ENCODE measurements at places on chromosomes 11 and 22.

DNA sequence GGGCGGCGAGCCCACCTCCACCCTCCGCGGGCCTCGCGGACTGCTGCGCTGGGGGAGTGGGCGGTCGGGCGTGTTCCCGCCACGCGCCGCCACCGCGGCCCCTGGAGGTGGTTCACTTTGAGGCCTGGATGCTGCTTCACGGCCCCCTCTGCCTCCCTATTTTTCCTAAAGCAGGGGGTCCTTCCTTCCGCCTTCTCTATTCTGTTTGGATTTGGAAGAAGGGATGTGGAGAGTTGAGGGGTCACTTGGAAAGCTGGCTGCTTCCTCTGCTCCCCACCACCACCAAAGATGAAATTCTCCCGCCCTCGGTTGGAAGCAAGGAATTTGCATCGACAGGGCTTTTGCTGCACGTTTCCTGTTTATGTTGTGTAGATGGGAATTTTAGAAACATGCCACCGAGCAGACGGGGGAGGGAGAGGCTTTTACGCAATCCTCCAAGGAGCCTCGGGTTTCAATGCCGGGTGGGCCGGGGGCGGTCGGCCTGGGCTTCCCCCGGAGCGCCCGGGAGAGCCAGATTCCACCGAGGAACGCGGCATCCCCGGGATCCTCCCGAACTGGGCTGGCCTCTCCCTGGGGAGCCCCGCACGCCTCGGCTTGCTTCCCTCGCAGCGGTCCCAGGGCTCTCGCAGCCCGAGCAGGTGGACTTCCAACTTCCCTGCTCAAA is 403 bp upstream of the SBF2 start:
- no peak for DNase-seq

DNA sequence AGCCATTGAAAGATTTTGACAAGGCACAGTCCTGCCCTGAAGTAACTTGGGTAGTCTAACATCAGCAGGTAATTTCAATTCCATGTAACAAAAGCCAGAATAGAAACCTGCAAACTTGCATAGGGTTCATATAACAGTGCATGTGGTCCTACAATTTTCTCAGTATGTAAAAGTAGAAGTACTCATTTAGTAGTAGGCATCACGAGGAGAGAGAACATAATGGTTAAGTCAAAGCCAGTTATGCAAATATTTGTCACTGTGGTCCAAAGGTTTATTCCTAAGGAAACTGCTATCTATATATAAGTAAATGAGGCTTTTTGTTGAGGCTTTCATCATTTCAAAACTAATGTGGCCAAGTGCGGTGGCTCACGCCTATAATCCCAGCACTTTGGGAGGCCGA is 10.1 kb downstream of the ATP5MG start:
- DNase-seq = no peak

GRCh38 chr11:76410851-76411357 is 29.8 kb downstream of the GVQW3 start:
- no peak for DNase-seq

DNA sequence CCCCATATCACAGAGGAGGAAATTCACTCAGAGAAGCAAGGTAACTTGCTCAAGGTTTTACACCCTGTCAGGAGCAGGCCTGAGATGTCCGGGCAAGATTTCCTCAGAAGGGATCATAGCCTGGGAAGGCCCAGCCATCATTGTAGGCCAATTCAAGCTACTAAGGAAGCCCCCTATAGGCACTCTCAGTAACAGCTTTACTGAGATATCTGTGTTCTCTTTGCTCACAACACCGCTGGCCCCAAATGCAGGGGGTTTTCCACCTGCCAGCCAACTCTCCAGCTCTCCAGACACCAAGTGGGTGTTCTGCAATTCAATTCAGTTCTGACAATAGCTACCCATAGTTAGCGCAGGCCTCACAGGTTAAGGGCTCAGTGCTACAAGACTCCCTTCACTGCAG is 84.0 kb downstream of the SLC36A4 start:
- no peak for DNase-seq

GRCh38 chr22:28237112-28237511 is 318.1 kb upstream of the PITPNB start:
- DNase-seq = no peak

- DNase-seq = no peak
These were observed 99.8 kb downstream of the MORC2 start for GRCh38 chr22:30868663-30869385.

- no peak for DNase-seq
These were observed 25.5 kb downstream of the DKK3 start for GRCh38 chr11:11982975-11983374.

DNA sequence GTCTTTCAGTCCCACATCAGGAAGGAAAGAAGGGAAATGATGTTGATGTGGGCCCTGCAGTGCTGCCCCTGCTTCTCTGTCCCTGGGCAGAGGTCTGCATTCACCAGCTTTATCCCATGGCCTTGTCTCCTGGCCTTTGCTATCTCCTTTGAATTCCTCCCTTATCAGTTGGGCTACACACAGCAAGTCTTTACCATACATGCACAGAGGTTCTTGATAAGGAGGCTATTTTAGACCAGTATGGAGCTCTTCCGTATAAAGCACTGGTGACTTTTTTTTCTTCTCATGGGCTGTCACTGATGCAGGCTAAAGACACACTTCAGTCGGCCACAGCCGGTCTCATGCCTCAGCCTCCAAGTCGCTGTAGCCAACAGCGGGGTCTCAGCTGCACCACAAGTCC is 20.2 kb downstream of the MYO18B start:
- no peak for DNase-seq

GRCh38 chr22:49619301-49619700 is 208.4 kb downstream of the BRD1 start:
- DNase-seq = no peak

GRCh38 chr11:27443746-27444507 is 28.7 kb downstream of the LGR4 start:
- no peak for DNase-seq

DNA sequence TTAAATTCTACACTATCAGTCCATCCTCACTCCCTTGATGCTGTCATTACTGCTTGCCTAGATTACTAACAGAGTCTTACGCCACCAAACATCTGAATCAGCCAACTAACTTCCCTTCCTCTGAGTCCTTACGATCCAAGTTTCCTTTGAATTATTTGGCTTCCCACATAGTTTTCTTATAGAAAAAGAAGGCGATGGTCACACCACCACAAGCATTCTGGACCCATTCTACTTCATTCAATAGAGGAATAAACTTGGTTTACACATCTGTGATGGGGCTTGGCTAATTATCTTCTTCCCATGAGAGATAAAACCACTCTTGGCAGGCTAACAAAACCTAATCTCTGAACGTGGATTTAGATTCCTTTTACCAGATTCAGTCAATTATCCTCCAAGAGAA is 35.0 kb downstream of the INTS4 start:
- no peak for DNase-seq

DNA sequence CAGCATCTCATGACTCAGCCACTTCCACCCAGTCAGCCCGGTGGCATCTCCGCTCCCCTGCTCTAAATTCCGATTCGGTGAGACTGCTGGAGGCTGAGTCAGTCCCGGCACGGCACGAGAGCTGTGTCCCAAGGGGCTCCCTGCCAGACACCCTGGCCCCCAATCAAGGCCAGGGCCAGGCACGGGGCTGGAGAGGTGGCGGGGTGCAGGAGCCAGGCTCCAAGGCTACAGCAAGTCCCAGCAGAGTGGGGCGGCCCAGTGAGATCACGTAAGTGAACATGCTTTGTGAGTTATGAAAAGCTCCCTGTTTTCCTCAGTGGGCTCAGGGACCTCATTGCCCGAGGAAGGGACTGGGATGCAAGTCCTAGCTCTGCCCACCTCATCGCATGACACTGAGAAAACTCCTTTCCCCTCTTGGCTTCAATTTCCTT is 3.0 kb downstream of the C11orf68 start:
- no peak for DNase-seq

GRCh38 chr22:19446603-19447329 is 745 bp downstream of the C22orf39 start:
- no peak for DNase-seq

- no peak for DNase-seq
These were observed 23.2 kb downstream of the SYT13 start for GRCh38 chr11:45262900-45263299.

DNA sequence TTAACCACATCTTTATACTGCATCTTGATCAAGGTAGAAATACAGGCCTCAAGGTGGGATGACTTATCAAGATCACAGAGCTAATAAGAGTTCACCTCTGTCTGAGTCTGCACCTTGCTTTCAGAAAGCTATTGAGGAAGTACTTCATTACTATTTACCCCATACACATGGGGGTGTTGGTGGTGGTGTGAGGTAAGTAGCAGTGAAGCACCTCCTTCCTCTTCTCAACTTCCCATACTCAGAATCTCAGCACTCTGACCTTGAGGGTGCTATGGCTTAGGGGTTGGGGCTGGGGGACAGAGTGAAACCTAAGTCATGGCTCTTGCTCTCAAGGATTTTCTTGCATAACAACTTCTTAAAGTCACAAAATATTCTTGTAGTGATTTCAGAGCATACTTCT is 56.9 kb downstream of the ME3 start:
- DNase-seq = no peak

DNA sequence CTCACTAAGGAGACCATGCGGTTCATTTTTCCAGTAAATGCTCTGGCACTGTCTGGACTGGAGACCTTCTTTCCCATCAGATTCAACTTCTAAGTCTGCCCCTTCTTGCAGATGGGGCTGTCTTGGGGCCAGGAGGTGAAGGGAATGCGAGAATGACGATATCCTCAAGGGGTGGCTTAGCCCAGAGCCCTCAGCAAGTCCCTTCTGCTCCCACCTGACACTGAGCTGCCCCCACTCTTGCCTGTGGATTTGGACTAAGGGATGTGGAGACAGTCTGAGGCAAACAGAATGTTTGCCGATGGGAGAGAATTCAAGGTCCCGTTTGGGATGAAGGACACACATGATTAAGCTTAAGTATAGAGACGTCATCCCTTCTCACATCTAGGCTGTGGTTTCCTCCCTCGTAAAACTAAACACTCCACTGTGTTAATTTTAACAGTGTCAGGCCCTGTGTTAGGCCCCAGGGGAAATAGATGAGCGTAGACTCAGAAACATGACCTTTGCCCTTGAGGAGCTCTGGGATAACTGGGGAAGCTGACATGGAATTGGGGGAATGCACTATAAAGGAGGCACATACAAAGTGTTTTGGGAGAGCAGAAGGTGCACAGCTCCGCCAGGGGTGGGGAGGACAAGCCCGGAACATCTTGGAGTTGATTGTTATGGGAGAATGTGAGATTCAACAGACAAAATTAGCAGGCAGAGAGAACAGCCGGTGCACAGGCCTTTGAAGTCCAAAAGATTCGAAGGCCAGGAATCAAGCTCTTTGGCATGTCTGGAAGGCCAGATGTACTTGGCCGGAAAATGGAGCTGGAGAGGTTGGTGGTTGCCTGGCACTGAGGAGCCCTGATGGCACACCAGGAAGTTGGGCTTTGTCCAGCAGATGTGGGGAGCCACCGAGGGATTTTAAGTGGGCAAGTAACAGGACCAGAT is 71.6 kb downstream of the ST3GAL4 start:
- DNase-seq = no peak

- DNase-seq = no peak
These were observed 43.9 kb upstream of the CARD18 start for GRCh38 chr11:105183426-105183825.

DNA sequence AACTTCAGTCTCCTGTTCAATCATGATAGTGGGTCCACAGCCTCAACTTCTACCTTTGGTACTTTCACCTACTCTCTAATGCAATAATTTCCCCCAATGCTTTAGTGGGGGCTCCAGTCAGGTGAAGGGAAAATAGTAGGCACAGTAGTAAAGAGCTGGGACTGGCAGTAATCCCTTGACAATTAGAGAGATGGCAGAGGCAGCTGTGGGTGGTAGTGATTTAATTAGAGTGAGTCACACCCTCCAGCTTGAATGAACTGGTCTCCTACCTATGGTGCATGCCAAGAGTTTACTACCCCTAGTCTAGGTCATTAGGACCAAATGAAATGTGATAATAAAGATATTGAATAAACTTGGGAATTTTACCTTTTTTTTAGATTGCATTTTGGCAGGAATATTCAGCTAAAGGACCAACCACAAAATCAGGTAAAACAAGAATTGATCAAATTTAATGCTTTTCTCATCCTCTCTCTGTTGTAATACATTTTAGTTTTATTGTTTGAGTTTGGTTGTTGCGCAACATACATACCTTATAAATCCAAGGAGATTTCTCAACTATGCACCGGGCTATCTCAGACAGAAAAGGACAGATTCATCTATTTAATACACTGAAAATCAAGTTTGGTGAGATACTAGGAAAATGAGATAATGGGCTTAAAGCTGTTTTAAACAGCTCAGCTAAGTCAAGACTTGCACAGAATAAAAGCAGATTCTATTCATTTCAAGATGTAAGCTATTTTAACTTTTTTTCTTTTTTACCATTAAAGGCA is 9.0 kb downstream of the PRRG4 start:
- DNase-seq = no peak

- DNase-seq = no peak
These were observed 9.5 kb upstream of the OR5B12 start for GRCh38 chr11:58451585-58451984.

GRCh38 chr22:43008509-43008908 is 6.4 kb downstream of the PACSIN2 start:
- DNase-seq = no peak

DNA sequence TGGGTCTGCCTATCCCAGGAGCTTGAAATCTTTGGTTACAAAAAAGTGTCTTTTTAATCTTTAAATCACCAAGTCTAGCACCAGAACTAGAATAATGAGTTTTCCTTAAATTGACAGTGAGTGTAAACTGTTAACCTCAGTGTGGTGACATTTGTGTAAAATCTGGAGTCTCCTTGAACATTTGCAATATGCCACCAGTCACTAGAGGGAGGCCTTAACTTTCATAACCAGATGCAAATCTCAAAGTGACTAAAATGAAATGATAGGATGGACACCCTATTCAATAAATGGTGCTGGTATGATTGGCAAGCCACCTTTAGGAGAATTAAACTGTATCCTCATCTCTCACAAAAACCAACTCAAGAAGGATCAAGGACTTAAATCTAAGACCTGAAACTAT is 8.3 kb upstream of the SCGB1D2 start:
- DNase-seq = no peak

DNA sequence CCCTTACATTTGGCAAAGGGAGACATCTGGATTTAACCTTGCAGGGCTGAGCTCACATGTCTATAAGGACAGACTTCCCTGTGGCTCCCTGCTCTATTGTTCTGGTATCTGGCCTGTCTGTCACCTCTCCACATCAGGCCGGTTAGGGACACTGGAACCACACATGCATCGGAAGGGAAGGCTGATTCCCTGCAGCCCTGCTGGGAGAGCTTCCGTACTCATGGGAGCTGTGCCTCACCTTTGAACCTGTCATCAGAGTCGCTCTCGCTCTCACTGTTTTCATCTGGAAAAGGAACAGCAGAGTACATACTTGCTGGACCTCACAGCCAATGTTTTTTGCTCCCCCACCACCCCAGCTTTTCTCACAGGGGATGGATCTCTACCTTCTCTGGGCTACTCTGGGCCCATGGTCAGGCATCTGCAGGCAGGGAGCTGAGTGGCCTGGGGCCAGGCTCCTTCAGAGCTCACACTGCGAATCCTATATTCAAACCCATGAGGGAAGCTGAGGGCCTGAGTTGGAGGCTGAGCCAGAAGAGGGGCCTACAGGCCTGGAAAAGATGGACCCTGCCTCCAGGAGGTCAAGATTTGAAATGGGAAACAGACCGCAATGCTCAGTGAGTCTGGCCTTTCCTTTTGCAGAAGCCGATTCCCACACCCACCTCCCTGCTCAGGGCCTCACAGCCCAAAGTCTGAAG is 31.3 kb downstream of the RPL27A start:
- no peak for DNase-seq
